ENCODE measurements at places on chromosomes 11 and 22.

GRCh38 chr11:87662287-87662686 is 513.0 kb downstream of the RAB38 start:
- no peak for DNase-seq

DNA sequence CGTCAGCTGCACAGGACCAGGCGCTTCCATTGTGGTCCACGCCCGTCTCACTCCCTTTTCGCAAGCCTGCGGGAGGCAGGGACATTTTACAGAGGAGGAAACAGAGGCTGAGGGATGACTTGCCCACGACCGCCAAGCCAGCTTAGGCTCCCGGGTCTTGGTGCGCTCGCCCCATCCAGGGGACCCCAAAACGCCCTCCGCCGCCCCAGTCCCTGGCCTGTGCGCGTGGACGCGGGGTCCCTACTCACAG is 300 bp downstream of the WNT11 start:
- no peak for DNase-seq

GRCh38 chr11:64514590-64514989 is 76.4 kb upstream of the SLC22A12 start:
- DNase-seq, result no peak

GRCh38 chr11:30333405-30333804 is 10.5 kb downstream of the ARL14EP start:
- no peak for DNase-seq

- DNase-seq, result no peak
Observed at GRCh38 chr11:30859669-30860068, 273.5 kb upstream of the MPPED2 start.

DNA sequence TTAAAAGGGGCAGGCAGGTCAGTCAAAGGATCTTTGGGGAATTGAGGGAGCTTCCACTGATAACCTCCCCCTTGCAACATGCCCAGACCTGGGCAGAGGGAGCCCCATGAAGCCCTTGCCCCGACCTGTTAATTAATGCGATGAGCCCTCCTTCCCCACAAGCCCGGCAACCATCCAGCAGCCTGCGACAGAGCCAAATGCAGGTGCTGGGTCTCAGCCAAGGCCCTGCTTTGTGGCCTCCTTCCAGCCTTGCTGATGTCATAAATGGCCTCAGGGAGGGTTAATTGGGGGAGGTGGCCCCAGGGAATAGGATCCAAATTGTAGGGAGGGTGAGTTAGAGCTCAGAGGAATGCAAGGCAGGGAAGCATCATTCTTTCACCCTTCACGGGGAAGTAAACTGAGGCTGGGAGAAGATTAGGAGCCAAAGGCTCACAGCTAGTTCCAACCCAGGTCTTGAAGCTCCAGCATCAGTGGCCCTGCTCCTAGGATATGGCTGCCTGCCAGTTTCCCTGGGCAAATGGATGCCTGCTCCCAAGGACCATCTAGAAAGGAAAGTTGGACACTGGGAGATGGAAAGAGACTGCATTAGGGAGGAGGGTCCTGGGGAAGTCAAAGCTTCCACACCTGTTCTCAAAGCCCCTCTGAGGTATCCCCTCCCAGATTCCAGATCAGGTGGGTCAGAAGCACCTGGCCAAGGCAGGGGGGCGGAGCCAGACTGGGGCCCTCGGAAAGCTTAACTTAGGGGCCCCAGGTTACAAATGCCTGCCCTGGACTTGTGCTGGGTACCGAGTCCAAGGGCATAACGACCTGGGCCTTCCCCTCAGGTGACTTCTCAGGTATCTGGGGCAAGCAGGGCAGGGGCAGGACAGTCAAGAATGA is 34.1 kb downstream of the LMO1 start:
- DNase-seq, result no peak

- DNase-seq, result no peak
Observed at GRCh38 chr11:73645972-73646631, at the start of gene PLEKHB1. TSS of gene PLEKHB1 (plus strand) at chr11:73646581. CDS start at chr11:73646609, 28 bp downstream.

DNA sequence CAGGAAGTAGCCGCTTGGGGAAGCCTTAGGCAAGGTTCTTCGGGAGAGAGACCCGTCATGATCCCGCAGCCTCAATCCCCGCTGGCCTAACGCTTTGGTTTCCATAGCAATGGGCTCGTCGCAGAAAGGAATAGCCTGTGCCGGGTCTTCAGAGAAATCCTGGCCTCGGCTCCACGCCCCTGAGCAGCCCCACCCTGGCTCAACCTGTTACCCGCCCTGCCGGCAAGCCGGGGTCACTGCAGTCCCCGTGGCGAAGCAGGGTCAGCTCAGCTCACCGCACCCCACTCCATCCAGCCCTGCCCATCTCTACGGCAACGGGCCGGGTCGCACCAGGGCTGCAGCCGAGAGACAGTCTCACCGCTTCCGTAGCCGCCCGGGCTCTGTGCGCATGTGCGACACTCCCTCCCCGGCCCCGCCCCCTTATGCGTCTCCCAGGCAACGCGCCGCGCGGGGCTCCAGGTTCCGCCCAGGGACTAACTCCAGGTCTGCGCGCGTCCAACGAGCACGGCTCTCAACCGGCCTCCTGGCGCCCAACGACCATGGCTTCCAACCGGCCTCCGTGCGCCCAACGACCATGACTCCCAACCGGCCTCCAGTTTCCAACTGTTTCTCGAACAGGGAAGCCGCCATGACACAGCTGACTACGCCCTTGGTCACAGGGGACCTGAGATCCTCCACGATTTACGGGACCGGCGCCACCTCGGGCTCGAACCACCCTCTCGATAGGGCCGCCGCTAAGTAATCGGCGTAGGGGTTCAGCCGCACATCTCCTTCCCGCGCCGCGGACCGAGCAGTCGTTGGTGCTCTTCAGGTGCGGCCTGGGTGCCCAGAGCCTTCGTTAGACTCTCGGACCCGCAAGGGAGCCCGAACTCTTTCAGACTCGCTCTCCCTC is at the start of gene DUSP18:
Gene DUSP18 (minus strand): TSS at position 382 of the 892 bp plus-strand sequence. CDS start 3,872 bp downstream, outside the sequence.
- DNase-seq, result peak; percentile 89

DNA sequence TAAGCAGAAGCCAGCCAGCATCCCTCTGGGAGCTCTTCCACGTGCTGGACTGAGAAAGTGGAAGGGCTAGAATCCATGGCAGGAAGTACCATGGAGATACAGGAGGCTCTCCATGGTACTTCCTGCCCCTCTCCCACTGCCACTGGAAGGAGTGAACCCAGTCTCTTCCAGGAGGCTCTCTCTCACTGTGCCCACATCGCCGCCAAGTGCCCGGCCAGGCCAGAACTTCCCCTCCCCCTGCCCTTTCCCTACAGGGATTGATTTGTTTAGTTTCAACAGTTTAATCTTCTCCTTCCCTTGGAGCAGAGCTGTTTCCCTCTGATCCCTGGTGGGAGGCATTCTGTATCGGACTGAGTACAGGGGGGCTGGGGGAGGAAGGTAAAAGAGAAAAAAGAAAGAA is 133.6 kb downstream of the DSCAML1 start:
- DNase-seq, result no peak

All from stimulated activated CD8-positive, alpha-beta memory T cell treated with anti-CD3 and anti-CD28 coated beads, Interleukin-15, amount 100 ng/mL, for 48 hours (primary cell).